ENCODE measurements at places on chromosomes 1 and 21. TPM values are rescaled to one million over a fixed set of nuclear protein-coding genes. Genes with fewer than 3 reads are reported as not detected.

DNA sequence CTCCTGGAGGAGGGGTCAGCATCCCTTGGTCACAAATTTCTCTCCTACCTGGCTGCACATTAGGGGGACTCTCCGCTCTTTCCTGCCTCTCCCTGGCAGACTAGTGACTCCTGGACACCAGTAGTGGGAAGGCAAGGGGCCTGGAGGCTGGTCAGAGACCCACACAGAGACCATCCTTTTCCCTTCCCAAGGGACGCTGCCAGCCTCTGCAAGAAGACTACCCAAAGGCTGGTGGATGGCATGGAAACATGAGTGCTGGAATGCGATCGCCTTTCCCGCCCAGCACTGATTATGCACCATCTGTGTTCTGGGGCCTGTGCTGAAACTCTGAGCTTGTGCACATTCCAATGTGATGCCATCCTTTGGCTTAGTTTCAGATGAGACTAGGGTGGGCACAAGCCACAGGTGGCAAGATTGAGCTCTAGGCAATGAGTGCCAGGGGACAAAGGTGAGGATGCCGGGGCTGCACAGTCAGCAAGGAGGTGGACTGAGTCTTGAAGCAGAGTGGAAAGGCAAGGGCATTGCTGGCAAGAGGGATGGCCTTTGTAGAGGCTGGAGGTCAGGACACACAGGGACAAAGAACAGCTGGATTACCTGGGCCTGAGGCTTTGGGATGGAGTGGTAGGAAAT, 12.6 kb upstream of the EPS8L3 start:
- DNase-seq = no peak

- DNase-seq = no peak
These were observed 2.6 kb upstream of the TMEM82 start for GRCh38 chr1:15739745-15740144.

GRCh38 chr1:7859406-7859805, 6.5 kb upstream of the UTS2 start:
- no peak for DNase-seq

DNA sequence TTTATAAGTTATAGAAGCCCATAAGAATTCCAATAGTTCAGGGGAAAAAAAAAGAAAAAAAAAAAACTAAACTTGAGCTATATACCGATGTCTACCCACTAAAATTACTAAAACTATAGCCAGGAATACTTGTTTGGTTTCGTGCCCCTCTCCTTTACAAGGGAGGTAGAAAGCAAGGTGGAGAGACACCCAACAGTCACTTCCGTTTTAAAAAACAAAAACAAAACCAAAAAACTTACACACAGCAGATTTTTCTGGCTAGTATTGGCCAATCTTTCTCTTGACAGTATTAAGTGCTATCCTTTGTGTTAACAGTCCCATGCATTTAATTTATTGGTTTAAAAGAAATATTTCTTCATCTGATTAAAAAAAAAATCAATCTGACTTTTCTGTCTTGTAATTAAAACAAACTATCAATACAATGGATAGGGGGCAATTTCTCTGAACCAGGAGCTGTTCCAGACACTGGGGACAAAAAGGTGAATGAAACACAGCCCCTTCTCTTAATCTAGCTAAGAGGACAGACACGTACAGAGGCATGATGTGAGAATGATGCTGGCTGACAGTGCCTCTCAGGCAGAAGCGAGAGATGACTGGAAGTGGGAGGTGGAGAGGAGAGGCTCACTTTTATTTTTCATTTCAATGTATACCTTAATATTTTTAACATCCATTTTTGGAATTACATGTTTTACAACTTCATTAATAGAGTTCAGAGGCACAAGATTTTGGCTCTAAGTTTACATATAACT, 214.8 kb downstream of the RERE start:
- no peak for DNase-seq

GRCh38 chr1:2441746-2442145, 29.4 kb upstream of the PEX10 start:
- no peak for DNase-seq

GRCh38 chr1:201009962-201010645, 13.4 kb downstream of the KIF21B start:
- DNase-seq = no peak

DNA sequence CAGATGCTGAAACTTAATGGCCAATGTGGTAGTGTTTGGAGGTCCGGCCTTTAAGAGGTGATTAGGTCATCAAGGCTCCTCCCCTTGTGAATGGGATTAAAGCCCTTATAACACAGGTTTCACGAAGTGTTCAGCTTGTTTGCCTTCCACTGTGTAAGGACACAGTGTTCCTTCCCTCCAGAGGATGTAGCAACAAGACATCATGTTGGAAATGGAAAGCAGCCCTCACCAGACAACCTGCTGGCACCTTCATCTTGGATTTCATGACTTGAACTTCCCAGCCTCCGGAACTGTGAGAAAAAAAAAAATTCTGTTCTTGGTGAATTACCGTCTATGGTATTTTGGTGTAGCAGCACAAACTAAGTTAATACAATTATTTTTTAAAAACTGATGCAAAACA, 613.8 kb downstream of the KIF26B start:
- no peak for DNase-seq

DNA sequence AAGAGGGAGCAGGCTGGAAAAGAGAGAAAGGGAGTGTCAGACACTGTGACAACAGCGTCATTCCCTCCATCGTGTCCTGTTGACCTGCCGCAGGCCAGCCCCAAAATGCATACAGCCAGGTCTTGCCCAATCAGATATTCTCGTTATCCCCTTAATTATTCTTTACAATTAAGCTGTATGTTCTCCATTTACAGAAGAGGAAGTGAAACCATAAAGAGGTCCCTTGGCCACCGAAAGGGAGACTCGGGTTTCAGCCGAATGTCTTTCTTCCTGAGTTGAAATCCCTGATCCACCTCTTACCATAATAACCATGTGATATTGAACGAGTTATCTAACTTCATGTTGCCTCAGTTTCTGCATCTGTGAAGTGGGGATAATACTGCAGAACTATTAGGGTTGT, 70.5 kb downstream of the IGSF21 start:
- DNase-seq = no peak

DNA sequence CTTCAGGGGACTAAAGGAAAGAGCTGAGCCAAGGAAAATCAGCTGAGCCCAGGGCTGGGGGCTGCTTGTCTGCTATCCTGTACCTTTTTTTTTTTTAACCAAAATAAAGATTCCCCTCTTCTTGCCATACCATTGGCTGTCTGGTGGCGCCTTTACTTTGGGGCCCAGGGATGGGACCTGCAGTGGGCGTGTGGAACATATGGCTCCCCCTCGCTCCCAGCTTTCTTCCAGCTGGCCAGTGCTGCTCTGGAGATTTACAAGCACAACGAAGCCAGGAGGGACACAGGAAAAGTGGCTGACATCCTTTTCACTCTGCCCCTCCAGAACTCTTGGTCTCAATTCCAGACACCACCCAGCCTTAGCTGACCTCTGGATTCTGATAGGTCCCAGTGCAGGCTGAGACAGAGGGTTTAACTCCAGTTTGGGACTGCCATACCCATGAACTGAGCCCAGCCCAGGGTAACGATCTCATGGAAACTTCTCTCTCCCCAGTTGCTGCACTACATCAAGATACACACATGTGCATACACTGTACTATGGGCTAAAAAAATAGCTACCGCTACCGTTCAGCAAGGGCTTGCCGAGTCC, 5.4 kb upstream of the SFN start:
- no peak for DNase-seq

DNA sequence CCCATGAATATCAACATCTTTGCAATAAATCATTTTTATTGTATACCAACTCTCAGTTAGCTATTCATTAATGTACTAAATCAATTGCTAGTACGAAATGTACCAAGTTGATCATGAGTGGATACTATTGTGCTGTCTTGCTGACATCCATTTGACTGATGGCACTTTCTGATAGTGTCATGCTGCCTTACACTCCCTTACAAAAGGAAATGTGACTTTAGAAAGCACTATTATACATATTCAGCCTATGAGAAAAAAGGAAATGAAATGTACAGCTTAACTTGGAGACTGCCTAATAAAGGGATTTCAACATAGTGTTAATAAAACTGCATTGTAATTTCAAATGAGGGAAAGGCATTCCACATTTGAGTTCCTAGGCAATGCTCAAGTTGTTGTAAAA, 52.2 kb downstream of the PLA2G4A start:
- DNase-seq = no peak

- no peak for DNase-seq
These were observed 54.3 kb upstream of the TRAPPC10 start for GRCh38 chr21:43957611-43958362.

DNA sequence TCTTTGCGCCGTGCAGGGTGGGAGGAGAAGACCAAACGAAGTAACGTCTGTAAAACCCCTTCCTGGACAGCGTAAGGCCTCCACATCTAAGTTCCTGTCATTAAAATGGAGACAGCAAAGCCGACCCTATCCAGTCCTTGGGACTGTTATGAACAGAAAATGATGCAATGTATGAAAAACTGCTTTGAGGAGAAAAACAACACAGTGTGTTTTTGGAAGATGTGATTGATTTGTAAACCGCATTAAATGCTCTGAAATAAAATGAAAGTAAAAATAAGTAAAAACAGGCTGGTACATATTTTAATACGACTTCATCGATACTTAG, 827 bp upstream of the URB1 start:
- DNase-seq = no peak

DNA sequence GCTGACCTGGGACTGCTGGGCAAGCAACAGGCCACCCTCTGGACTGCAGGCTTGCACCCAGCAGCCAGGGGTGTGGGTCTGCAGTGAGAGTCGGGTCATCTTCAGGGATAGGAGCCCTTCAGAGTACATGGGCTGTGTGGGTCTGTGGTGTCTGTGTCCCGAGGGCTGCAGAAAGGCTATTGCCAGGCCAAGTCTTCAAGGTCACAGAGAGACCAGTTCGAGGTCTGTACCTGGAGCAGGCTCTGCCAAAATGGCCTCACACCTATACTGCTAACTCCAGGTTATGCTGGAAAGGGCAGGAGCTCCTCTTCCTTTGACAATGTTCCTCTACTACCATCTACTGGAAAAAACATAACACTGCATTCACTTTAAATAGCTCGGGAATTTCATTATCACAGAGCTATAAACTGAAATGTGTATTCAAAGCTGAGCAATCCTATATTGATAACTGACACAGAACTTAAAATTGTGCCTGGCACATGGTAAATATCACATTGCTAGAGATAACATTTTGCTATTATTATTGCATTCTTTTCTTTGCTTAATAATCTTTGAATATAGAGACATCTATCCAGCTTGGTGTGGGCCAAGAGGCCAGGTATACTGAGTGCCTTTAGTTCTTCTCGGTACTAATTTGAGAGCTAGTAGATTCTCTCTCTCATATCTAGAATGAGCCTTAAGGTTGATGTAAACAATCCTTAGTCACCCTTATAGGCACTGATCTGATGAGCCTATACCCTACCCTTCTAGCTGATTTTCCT, 6.9 kb upstream of the DNAH14 start:
- DNase-seq = peak; percentile 48

DNA sequence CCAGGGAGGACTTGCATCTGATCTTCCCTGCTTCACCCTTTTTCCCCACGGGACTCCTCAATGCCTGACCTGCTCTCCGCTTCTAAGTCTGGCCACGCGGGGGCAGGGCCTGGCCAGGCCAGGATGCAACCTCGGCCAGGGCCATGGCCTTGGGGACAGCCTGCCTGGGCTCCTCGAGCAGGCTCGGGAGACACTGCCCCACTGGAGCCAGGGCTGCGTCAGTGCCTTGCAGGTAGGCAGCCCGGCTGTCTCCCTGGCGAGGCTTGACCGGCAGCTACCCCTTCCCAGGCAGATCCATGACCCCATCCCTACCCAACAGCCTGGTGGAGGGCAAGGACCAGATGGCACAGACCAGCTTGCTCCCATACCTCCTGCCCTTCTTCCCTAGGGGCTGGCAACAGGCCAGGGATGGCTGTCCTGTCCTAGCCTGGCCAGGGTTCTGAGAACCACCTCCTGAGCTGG, 2.7 kb upstream of the PRDM16 start:
- no peak for DNase-seq

DNA sequence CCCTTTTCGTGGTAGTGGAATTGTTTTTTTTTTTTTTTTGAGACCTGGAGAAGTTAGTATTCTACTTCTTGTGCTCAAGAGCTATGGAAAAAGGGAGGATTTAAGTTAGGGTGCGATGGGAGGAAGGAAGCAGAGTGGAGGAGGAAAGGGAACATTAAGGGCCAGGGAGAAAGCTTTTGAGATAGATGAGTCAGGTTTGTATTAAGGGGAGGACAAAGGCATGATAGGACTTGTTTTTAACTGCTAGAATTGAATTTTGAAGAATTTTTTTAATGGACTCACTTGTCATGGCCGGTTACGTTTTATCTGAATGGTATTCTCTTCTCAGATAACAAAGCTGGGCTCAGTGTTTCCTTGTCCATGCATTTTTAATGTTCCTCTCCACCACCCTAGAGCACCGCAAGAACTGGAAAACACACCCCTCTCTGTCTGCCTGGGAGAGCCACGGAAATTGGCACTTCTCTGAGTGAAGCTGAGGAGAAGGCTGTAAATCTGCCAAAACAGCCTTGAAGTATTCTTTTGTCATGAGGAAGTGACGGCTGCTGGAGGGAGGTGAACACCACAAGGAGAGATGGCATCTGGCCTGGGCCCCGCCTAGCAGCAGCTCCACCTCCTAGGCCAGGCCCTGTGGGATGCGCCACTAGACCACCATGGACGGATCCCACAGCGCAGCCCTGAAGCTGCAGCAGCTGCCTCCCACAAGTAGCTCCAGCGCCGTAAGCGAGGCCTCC, 3.5 kb downstream of the NIPAL3 start:
- no peak for DNase-seq

DNA sequence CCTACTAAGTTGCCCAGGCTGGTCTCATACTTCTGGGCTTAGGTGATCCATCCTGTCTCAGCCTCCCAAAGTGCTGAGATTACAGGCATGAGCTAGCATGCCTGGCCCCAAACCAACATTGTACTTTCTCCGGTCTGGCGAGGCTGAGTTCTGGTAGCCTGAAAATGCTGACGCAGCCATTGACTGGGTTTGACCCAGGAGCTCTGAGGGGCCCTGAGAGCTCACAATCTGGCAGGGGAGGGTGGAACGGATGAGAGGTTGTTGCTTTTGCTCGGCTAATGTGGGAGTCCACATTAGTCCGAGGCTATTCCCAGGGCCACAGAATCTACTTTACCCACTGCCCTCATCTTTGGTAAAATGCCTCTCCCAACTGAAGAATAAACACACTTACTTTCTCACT, 35.1 kb upstream of the PARP1 start:
- DNase-seq = no peak

DNA sequence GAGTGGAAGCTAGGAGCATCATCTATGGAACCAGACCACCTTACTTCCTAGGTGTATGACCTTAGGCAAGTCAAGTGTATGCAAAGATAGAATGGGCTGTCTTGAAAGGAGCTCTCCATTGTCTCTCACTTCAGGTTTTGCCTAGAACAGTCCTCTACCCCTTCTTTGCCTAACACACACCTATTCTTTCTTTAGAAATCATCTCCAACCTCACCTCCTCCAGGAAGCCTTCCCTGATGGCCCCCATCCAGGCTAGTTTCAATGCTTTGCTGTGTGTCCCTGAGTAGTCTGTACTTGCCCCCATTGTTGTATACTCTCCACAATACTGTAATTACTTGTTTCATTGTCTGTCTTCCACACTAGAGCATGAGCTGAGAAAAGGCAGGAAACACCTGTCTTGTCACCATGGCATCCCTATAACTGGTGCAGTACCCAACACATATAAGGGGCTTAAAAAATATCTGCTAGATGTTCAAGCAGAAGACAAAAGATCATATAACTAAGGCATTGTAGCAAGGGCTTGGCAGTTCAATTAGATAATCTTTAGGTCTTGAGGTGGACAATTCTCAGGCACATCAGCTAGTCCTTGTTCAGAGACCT, 83.0 kb downstream of the RRAGC start:
- DNase-seq = no peak

The TENT5C gene
- polyA plus RNA-seq = 3.2 TPM

The COL24A1 gene
- 1.4 TPM for polyA plus RNA-seq

The KRTAP7-1 gene
- polyA plus RNA-seq = not detected

The FAF1 gene
- 69.2 TPM for polyA plus RNA-seq

The REN gene
- 64.3 TPM for polyA plus RNA-seq

The CAPN9 gene
- 2.6 TPM for polyA plus RNA-seq

The MYOG gene
- 0.14 TPM for polyA plus RNA-seq
